NCI-H1694 treated with DMSO at 0.1 percent for 48 hours (cell line): ENCODE measurements at places on chromosomes 6 and 20.

DNA sequence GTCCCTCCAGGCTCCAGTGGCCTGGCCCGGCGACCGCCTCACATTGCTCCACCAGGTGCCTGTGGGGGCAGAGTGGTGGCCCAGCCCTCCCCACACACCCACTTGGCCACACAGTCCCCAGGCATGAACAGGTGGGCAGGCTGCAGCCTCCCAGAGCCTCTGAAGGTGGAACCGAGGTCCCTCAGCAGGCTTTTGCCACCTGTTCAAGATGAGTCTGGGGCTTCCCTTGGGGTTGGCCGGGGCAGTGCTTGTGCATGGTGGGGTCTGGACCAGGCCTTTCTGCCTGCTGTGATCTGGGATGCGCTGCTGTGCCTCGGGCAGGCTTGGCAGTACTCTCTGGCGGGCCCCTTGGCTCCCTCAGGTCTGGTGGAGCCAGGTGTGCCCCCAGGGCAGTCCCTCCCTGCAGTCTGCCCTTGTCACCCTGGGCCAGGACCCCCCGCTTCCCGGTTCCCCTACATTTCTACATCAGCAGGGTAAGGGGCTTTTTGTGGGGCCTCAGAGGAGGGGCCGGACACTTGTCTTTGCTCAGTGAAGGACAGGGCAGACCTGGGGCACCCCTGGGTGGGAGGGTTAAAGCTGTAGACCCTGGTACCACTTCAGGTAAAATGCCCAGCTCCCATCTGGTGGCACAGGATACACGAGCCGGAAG, 2.7 kb upstream of the COL9A3 start:
- DNase-seq = no peak

DNA sequence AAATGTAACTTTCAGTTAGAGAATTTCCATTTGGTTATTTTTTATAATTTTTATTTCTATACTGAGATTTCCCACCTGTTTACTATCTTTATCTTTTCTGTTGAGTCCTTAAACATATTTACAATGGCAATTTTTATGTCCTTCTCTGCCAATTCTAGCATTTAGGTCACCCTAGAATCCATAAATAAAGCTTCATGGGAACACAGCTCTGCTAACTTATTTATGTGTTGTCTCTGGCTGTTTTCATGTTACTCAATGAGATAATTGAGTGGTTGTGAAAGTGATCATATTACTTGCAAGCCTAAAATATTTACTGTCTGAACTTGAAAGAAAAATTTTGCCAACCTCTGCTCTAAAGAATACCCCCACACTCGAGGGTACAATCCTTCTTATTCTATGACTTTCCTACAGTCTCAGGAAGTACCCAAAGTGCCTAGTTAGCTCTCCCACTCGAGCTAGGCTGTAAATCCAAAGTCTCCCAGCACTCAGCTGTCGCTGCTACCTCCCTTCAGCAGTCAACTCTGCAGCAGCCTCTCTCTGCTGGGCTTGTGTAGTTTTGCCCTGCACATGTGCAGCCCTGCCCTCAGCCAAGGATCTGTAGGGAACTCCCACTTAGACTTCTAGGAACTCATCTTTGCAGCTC, 53.5 kb upstream of the GCLC start:
- DNase-seq = no peak

GRCh38 chr6:39203436-39204159, 25.7 kb downstream of the KCNK5 start:
- no peak for DNase-seq

DNA sequence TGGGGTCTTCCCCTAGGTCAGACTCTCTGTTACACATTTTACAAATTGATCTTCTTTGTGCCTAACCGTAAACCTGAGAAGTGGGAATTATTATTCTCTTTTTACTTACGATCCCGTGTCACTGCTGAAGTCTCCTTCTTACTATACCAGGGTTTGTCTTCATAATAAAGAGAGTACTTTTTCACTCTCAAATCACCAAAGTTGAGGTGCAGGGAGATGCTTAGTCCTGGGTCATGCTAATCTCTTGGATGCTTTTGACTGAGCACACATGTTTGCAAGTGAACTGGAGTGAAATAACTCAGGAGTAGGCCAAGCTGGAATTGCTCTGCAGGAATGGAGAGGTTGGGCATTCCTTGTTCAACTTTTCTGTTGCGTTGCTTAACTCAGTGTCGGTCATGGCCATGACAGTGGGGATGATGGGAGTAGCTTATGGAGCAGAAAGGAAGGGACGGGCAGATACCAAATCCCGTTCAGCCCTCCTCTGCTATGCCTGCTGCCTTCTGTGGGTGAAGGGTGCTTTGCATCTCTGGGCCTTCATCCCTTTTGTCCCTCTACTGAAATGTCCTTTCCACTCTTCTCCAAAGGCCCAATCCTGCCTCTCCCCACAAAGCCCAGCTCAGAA, 15.2 kb upstream of the TAGAP start:
- no peak for DNase-seq

DNA sequence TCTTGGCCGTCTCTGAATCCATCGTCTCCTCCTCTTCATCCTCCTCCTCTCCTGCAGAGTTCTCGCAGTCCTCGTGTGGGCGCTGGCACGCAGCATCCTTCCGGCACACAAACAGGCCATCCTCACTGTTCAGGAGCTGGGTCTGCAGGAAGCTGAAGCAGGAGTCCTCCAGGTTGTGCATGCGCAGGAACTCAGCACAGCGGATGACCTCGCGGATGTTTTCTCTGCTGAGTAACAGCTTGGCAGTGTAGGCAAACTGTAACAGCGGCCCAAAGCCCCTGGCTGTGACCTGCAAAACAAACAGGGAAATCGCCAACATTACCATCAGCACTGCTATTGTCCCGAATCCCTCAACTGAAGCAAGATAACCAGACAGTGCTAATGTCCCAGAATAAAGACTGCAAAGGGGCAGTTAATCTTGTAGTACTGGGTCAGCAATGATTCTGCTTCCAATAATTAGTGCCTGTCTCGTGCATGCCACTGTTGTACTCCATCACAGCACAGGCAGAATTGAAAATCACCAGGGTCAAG, 57.4 kb downstream of the GJA10 start:
- DNase-seq = no peak

DNA sequence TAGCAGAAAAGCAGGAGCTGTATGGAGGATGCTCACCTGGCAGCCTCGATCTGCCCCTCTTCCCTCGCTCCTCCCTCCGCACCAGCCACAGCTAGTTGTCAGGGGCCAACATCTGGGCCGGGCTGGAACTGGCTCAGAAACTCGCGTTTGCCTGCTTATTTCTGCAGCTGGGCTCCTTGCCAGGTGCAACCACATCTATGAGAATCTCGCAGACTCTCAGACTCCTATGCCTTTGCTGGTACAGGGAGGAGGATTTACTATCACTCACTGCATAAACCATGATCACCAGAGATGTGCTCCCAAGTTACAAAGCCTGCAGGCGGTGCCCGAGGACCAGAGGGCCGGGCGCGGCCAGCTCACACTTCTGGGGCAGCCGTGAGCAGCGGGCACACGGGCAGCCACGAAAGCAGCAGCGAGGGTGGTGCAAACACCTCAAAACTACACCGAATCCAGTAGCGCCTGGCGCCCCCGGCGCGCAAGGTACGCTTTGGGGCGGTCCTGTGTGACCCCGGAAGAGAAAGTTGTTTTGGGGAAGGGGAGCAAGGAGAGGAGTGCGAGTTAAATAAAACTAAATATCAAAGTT, 577 bp upstream of the LRRC1 start:
- peak; percentile 65 for DNase-seq

DNA sequence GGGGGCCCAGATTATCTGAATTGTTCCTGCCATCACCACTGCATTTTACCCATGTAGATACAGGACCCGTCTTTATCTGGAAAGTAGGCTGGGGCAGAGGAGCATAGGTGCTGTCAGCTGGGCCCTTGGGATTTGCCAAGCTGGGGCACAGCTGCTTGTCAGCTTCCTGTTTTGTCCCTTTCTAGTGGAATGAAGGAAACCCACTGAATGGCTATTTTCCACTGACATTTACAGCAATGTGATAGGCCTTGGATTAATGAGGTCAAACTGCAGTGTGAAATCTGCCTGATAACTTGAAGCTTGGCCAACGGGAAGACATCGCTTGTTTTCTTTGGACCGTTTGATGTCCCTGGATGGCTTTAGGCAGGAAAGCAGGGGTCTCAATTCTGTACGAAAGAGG, 6.7 kb downstream of the PPP1R16B start:
- no peak for DNase-seq

DNA sequence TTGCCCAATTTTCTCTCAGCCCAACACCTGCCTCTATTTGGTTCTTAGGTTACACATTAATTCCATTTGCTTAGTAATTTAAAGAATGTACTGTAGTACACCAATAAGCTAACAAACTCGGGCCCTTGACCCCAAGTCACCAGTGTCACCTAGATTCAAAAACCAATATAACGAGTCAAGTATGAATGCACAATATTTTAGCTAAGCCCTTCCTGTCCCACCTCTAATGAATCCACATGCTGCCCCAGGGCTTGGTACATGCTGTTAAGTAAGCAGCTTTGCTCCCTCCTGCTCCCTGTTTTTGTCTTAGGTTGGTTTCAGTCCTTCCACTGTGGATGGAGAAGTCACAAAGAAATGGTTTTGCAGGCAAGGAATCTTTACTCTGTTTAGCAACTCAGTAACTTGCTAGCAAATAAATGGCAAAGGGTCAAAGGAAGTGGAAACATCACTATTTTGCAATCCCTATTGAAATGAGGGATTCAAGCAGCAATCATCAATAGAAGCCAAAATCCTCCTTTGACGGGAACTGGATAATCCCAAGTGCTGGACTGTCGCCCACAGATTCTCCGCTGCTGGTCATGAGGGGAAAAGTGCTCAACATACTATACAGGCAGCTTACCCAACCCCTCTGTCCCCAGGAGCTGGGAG, 5.0 kb upstream of the MPC1 start:
- no peak for DNase-seq

- DNase-seq = no peak
Observed at GRCh38 chr6:72966628-72967280, 258.5 kb downstream of the KHDC1L start.

- no peak for DNase-seq
Observed at GRCh38 chr20:33622705-33623365, 39.3 kb upstream of the C20orf144 start.

GRCh38 chr6:155237613-155238012, 26.2 kb upstream of the CLDN20 start:
- DNase-seq = no peak

DNA sequence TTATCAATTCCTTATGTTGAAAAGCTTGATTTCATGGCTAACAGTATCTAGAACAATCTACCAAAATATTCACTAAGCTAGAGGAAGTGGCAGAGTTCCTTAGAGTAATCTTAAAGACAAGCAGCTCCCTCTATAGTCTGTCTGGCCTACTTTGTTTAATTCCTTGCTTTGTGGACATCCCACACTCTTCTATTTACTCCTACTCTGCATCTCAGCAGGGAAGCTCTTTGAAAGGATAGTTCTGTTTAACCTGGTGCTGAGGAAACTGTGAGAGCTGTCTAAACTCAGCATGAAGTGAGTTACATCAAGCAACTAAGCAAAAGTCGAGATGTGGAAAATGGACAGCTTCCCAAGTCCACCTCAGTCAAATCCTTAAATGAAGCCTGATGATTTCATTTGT, 4.3 kb downstream of the REV3L start:
- DNase-seq = no peak

DNA sequence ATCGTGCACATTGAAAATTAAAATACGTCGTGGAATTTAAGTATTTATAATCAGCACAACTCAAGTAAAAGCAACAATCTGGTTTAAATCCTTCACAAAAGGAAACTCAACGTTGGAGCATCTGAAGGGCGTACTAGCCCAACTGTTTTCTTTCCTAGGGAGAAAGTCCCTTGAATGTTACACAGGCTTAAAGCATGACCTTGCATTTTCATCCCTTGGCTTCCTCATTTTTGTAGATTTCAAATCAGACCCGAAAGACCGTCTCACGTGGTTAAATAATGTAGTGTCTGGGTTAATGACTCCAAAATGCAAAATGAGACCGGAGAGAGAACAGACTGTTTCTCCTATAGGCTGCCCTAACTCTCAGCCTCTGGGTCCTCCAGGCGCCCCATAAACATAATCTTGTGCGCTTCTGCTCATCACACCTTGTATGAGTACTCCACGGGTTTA, 249.2 kb upstream of the RREB1 start:
- no peak for DNase-seq

DNA sequence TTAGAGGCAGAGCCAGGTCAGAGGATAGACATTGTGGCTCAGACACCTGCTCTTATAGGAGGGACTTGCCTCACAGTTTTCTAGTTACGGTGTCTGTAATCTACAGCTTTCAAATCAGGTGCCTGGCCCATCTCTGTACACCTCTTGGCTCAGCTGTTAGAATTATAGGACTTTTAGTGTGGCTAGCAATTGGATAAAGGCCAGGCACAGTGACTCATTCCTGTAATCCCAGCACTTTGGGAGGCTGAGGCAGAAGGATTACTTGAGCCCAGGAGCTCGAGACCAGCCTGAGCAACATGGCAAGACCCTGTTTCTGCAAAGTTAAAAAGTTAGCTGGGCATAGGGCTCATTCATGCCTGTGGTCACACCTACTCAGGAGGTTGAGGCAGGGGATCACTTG, 20.0 kb downstream of the BRPF3 start:
- DNase-seq = no peak

- no peak for DNase-seq
Observed at GRCh38 chr6:68533339-68533795, 101.7 kb upstream of the ADGRB3 start.

- no peak for DNase-seq
Observed at GRCh38 chr20:44691424-44692423, 23.4 kb upstream of the CCN5 start.

GRCh38 chr6:112909781-112910180, 562.7 kb downstream of the RFPL4B start:
- no peak for DNase-seq

- DNase-seq = peak; percentile 6
Observed at GRCh38 chr20:36808317-36809257, 35.0 kb upstream of the DSN1 start.
